Hematopoietic multipotent progenitor cell treated with erythropoietin and hydrocortisone succinate and interleukin-3 and kit ligand, for 6 days (in vitro differentiated cells): ENCODE measurements at places on chromosomes 7 and 10.

DNA sequence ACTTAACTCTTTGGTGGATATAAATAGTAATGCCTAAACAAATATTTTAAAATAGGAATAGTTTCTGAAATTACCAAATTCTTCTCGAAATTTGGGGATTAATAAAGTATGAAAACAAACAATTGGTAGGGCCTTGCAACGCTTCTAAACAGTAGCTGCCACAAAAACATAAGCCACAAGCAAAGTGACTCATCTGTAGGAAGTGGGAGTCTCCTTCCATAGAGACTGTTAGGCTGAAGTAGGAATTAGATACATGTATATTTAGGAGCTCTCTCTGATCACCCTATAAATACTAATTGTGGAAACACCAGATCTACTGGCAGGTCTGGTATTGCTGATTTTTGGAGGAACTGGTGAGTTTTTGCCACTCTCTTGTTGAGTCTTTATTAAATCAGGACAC lies 5.7 kb upstream of the LMOD2 start:
- no peak for DNase-seq

GRCh38 chr10:128873411-128874054 lies 593.5 kb upstream of the MGMT start:
- no peak for DNase-seq

DNA sequence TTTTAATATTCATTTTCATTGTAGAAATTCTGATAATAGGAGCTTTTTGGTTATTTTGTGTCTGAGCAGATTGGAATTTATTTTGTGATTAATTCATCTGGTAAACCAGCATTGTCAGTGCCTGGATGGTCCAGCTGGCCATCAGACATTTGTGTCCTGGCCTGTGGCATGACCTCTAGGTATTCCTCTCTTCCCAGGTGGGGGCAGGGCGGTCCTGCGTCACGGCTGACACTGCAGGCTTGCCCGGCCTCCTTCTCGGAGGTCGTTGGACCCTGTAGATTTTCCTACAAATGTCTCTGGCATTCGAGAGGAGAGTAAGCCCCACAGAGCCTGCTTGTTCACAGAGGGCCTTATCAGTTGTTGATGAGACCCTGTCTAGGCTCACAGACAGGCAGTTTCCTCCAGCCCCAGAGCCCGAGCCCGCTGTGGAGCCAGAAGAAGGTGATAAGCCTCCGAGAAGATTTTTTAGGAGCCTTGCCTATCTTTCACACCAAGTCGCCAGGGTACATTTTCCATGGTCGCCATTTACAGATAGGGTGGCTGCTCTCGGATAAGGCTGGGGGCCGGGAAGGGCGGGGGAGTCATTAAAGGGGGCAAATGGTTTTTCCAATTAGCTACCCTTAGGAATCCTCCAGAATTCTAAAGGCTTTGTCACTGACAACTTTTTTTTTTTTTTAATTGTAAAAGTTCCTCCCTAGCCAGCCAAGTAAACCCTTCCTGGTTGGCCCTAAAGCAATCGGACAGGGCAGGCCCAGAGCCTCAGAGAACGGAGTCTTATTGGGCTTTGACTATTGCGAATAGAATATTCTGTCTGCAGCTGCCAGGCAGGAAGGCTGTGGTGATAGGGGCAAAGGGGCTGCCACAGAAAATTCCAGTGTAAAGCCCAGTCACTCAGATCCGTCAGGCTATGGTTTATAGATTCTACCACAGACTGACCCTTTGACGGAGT lies 78.1 kb upstream of the TBX20 start:
- no peak for DNase-seq

DNA sequence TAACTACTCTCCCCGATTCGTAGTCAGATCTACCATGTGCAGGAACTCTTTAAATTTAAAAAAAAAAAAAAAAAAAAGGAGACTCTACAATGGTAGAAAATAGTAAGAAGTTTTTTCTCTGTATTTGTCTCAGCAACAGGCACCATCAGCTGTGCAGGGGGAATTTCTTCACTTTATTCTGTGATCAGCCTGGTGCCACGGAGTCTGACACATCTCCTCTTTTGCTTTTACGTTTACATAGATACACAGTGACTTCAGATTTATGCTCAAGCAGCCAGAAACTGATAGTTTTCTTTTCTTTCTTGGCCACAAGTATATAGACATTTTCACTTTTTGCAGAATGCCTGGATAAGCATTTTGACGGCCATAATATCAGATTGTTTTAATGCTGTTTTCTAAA lies 190.6 kb upstream of the AKR1E2 start:
- DNase-seq = no peak

- DNase-seq = peak; percentile 59
Measured at GRCh38 chr10:6973899-6974298, 393.8 kb upstream of the PRKCQ start.

- peak; percentile 47 for DNase-seq
Measured at GRCh38 chr10:102814873-102815661, 22.1 kb downstream of the CYP17A1 start.

GRCh38 chr10:6089334-6090219 lies 743 bp downstream of the RBM17 start:
- DNase-seq = peak; percentile 39

DNA sequence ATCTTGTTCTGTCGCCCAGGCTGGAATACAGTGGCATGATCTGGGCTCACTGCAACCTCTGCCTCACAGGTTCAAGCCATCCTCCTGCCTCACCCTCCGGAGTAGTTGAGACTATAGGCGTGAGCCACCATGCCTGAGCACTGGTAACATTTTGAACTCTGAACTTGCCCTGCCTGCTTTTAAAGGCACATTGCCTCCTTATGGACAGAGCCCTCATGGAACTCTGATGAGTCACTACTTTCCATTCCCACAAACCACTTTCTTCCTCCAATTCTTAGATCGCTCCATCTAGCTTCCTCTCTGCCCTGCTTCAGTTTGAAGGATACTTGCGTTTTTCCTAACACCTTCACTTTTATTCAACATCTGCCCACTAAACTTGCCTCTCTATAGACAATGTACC lies 38.1 kb downstream of the PRPS1L1 start:
- no peak for DNase-seq

DNA sequence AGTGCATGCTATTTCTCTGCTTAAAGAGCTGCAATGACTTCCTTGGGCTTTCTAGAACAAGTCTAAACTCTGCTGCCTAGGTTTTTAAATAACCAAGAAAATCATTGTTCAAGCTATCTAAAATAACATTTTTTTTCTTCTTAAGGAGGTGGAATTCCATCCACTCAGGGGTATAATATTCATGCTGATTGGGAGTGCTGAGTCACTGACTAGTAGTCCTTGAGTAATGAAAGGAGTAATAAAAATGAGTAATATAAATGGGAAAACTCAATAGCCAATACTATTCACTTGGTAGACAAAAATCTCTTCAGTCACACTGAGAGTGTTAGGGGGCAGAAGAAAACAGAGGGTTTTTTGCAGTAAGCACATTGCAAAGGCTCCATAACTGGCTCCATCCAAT lies 72.0 kb downstream of the GFRA1 start:
- no peak for DNase-seq

- DNase-seq = peak; percentile 61
Measured at GRCh38 chr7:27689591-27690164, 27.0 kb upstream of the HIBADH start.

GRCh38 chr10:104802941-104803340 lies 161.9 kb downstream of the SORCS3 start:
- no peak for DNase-seq

DNA sequence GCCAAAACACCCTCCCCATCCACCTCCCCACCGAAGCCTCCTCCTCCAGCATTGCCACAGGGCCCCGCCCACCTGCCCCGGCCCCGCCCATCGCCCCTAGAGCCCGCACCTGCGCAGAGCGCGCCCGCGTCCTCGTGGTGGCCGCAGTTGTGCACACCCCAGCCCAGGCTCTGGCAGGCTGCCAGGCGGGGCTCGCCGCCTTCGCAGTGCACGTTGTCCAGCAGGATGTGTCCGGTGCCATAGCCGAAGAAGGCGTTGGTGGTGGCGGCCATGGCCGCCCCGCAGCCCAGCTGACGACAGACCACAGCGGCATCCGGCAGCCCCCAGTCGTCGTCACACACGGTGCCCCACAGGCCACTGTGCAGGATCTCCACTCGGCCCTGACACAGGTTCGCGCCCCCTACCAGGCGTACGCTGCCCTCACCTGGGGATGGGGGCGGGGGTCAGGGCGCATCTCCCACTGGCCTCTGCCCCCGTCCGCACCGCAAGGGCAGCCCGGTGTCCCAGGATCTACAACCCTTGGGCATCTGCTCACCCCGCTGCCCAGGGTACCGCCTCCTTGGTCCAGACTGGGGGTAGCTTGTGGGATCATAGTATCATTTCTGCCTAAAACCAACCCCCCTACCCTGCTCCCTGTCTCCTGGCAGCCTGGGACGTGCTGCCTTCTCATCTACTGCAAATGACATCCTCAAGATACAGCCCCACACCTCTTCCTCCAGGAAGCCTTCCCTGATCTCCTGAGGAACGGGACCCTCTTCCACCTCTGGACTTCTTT lies 11.9 kb downstream of the SSC4D start:
- peak; percentile 90 for DNase-seq

DNA sequence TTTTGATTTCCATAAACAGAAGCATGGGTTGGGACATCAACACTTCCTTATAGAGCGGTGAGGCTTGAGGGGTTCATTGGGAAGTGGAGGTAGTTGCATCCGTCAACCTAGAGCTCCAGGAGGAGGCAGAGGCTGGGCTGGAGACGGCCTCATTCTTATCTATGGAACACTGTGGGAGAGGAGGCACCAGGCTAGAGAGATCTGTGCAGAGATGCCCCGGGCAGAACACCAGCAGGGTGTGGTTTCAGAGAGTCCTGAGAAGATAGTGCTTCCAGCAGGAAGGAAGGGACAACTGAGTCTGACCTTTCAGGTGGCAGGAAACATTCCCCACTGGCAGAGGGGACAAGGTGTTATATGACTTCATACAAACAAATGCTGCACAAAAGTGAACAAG lies 56.7 kb downstream of the TCERG1L start:
- no peak for DNase-seq

GRCh38 chr7:12490107-12490688 lies 80.3 kb upstream of the SCIN start:
- peak; percentile 68 for DNase-seq

GRCh38 chr7:155947051-155947450 lies 134.8 kb upstream of the SHH start:
- DNase-seq = no peak

DNA sequence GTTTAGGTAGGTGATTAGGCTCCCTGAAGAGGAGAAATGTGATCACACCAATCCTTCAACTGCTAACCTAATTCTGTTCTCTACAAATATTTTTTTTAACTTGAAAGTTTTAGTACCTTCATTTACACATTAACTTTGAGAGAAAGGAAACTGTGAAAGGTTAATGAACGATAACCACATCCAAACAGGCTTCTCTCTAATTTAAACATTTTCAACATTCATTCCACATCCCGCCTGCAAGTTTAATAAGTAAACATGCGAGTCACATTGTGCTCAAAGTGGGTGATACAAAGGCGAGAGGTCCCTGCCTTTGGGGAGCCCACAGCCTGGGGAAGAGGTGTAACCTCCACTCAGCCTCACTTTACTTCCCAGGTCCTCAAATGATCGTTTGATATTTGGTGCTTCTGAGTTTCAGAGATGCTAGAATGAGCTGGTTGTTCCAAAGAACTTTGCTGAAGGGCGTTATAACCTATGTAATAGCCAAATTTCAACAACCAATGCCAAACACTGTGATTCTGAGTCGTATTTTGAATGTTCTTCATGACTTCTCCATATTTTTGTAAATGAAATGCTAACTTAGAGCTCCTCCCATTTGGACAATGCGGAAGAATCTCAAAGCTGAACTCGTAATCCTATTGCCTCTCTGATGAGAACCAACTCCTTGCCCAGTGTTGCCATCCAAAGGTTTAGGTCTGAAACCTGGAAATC lies 47.5 kb downstream of the DENND2A start:
- DNase-seq = no peak

GRCh38 chr7:127840226-127840951 lies 188.4 kb downstream of the SND1 start:
- no peak for DNase-seq

DNA sequence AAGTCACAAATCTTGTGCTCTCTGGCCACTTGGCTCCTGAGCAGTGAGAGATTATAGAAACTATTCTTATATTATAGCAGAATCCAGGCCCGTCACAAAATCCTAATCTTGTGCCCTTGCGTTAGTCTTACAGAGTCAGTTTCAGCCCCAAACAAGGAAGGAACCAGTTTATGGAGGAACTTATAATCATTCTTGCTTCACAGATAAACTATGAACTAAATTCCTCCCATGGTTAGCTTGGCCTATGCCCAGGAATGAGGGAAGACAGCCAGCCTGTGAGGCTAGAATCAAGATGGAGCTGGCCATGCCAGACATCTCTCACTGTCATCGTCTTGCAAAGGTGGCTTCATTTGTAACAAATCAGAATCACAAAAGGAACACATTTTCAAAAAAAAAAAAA lies 199.7 kb upstream of the PITRM1 start:
- DNase-seq = no peak

DNA sequence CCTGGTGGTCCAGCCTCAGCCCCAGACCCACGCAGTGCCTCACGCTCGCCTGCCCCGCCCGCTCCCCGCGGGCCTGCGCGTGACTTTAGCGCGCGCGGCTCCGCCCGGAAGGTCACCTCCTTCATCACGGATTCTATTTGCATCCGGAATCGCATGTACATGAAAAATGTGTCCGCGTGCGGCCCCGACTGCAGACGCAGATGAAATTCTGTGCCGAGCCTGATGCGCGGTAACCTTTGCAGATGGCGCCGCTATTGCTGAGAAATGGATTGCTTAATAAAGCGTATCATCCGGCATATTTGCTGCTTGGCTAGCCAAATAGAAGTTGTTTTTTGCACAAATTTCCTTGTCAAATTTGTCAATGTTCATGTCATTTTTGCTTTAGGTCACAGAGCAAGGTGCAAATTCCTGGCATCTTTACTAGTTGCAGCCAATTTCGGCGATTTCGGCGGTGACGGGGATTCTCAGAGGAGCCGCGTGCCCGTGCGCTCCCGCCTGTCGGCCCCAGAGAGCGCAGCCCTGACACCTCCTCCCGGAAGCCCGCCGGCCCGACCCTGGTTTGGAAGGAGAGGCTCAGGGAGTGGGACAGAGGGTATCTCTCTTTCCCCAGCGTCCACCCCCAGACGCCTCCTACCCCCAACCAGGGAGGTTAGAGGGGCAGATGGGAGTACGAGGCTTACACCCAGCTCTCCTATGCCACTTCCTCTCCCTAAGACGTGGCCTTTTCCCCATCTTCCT lies 85.9 kb upstream of the PAX2 start:
- DNase-seq = no peak

DNA sequence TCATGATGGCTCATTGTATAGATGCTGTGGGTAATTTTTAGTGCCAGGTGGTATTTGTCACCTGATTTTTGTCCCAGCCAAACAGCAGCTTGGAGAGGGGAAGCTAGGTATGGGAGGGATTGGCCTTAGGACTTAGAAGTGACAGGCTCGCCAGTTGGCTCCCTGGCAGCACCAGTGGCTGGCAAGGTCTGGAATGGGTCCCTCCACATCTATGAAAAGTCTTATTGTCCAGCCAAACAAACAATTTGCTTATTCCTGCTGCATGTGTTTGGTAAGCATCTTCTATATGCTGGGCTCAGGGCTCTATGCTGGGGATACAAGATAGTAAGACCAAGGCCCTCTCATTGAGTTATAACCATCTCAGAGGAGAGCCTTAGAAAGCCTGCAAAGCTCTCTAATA lies 42.5 kb downstream of the SORCS3 start:
- no peak for DNase-seq

GRCh38 chr7:135815033-135815432 lies 66.4 kb upstream of the FAM180A start:
- DNase-seq = no peak
